ENCODE measurements at places on chromosomes 12 and 14. TPM values are rescaled to one million over a fixed set of nuclear protein-coding genes. Genes with fewer than 3 reads are reported as not detected.

IL22 gene
- not detected for total RNA-seq

MDGA2 gene
- 0.12 TPM for total RNA-seq

TMEM179 gene
- total RNA-seq: 0.08 TPM

ADCY4 gene
- total RNA-seq: 16.7 TPM

TMEM132C gene
- not detected for total RNA-seq

APEX1 gene
- total RNA-seq: 74.9 TPM

SLC38A4 gene
- total RNA-seq: 0.35 TPM

KTN1 gene
- 140 TPM for total RNA-seq

C14orf119 gene
- 58.8 TPM for total RNA-seq

OASL gene
- 0.23 TPM for total RNA-seq

PITPNM2 gene
- total RNA-seq: 2.5 TPM

KIF26A gene
- total RNA-seq: 0.23 TPM

CEBPE gene
- total RNA-seq: not detected

TBX3 gene
- 20.8 TPM for total RNA-seq

CORO1C gene
- total RNA-seq: 304 TPM

UBR7 gene
- 34.0 TPM for total RNA-seq

GARIN6 gene
- total RNA-seq: not detected

G2E3 gene
- 14.4 TPM for total RNA-seq

ADAM21 gene
- 0.75 TPM for total RNA-seq

FSCB gene
- total RNA-seq: not detected

ABCC9 gene
- total RNA-seq: 21.8 TPM

ENDOU gene
- total RNA-seq: 0.15 TPM

CCDC177 gene
- total RNA-seq: not detected

KRT1 gene
- total RNA-seq: not detected

CSRP2 gene
- 13.5 TPM for total RNA-seq

C3AR1 gene
- 0.30 TPM for total RNA-seq

TC2N gene
- total RNA-seq: 0.12 TPM

KRT82 gene
- not detected for total RNA-seq

COCH gene
- 0.15 TPM for total RNA-seq
